Uterus (tissue), 4 donors: ENCODE measurements at places on chromosomes 6 and 20. TPM values are rescaled to one million over a fixed set of nuclear protein-coding genes. Genes with fewer than 3 reads are reported as not detected.

- DNase-seq, result no peak
- no peak overlapping the region for H3K27ac ChIP-seq
- H3K27me3 ChIP-seq, result peaks cover 44% of the 10 kb centered on the region
- H3K36me3 ChIP-seq, result no peaks in the 10 kb centered on the region
- H3K4me1 ChIP-seq, result no peaks in the 10 kb centered on the region
These were observed 100.3 kb downstream of the EDN3 start for GRCh38 chr20:59400708-59401107.

- no peak for DNase-seq
- no peaks in the 10 kb centered on the region for H3K36me3 ChIP-seq
- no peak overlapping the region for H3K4me3 ChIP-seq
- no peaks in the 10 kb centered on the region for H3K4me1 ChIP-seq
- no peak overlapping the region for H3K27ac ChIP-seq
- no peaks in the 10 kb centered on the region for H3K27me3 ChIP-seq
These were observed 25.1 kb downstream of the ADRM1 start for GRCh38 chr20:62327726-62328495.

GRCh38 chr20:25061821-25062530, 4.0 kb upstream of the ACSS1 start:
- no peak overlapping the region for H3K4me3 ChIP-seq
- no peak overlapping the region for H3K27ac ChIP-seq
- peak; percentile 8 for DNase-seq
- H3K27me3 ChIP-seq, result no peaks in the 10 kb centered on the region

- H3K4me3 ChIP-seq, result no peak overlapping the region
- no peaks in the 10 kb centered on the region for H3K4me1 ChIP-seq
These were observed 159.7 kb downstream of the RNASET2 start for GRCh38 chr6:166796610-166797009.

- H3K36me3 ChIP-seq, result no peaks in the 10 kb centered on the region
- H3K27me3 ChIP-seq, result no peaks in the 10 kb centered on the region
- no peak for DNase-seq
- no peak overlapping the region for H3K4me3 ChIP-seq
- no peak overlapping the region for H3K27ac ChIP-seq
These were observed 214.3 kb downstream of the DLL1 start for GRCh38 chr6:170076466-170077165.

DNA sequence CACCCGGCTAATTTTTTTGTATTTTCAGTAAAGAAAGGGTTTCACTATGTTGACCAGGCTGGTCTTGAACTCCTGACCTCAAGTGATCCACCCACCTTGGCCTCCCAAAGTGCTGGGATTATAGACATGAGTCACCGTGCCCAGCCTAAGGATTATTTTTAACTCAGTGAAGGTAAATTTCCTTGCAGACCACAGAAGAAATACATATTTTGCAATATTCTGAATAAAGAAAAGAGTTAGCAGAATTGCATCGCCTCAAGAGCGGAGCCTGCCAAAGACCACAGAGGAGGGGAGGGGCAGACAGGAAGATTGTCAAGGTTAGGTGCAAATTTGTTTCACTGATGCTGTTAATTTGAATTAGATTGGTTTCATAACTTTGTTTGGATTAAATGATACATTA, 47.4 kb downstream of the SOD2 start:
- no peaks in the 10 kb centered on the region for H3K27me3 ChIP-seq
- no peaks in the 10 kb centered on the region for H3K4me1 ChIP-seq
- DNase-seq, result no peak
- no peak overlapping the region for H3K27ac ChIP-seq
- H3K36me3 ChIP-seq, result no peaks in the 10 kb centered on the region

DNA sequence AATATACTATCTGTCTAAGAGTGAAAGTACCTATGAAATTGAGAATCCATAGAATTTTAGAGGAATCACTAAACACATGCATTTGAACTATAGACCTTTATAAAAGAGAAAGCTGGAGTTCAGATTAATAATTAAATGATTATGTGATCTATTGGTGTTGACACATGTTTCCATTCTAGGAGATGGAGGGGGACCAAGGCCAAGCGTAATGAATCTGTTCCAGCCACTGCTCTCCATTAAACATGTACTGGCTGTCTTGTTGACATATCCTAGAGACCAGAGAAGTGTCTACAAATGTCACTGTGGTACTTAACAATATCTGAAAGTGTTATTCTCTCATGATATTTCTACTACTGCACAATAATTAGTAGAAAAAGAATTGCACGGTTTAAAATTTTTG, 432.4 kb downstream of the BMP2 start:
- no peaks in the 10 kb centered on the region for H3K4me1 ChIP-seq
- DNase-seq, result no peak
- no peak overlapping the region for H3K4me3 ChIP-seq
- no peaks in the 10 kb centered on the region for H3K36me3 ChIP-seq

Gene ZSCAN26
- 30.5 TPM for total RNA-seq

Gene LPIN3
- 9.4 TPM for total RNA-seq

Gene ELOVL4
- total RNA-seq, result 4.1 TPM
